ENCODE measurements at places on chromosomes 5 and 9.

GRCh38 chr9:96232539-96233241 lies 69.3 kb downstream of the HSD17B3 start:
- peak; percentile 60 for DNase-seq

GRCh38 chr5:133240425-133241091 lies 188.7 kb downstream of the HSPA4 start:
- no peak for DNase-seq

DNA sequence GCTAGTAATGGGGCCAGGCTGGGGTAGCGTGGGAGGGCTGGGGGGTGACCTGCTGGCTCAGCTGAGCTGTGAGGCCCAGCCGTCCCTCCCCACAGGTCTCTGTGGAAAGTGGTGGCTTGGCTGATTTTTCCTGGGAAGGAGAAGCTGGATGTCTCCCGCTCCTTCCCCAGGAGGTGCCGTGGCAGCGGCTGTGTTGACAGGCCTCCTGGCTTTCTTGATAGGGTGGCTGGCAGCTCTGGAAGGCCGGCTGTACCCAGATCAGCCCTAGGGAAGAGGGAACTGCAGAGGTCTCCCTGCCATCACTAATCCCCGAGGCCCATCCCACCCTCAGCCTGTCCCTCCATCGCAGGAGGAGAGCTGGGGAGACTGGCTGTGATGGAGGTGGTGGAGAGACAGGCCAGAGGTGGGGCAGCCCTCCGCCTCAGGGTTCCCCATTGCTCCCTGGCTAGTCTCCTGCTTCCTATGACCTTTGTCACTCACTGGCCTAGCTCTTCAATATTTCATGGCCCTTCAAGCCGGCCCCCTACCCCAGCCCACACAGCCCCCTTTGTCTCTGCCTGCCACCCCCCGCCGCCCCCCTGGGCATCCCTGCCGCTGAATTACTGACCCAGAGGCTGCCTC lies 6.8 kb downstream of the CXXC5 start:
- peak; percentile 61 for DNase-seq

DNA sequence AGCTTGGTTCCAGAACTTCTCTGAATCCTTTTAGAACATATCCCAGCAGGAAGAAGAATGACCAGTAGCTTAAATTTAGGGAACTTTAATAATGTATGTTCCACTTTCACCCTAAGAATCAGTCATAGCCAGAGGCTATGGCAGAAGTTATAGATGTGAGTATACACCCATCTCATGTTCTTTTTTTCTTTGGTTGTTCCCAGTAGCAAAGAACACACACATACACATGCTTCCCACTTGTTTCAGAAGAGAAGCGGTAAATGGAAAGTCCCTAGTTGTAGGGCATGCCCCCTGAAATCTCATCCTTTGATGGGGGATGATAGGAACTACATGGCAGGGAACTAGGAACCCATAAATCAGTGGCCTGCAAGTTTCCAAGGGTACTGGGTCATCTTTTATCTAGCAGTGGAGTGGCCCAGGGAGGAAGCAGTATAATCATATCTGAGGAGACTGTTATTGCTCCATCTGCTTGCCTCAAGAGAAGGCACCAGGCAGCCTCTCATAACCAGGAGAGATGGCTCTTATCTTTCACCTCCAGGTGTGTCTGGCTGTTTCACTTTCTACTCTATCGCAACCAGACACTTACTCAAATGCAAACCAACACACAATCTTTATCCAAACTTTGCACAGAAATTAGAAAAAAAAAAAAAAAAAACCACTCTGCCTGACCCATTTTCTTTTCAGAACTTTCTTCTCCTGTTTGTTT lies 109.5 kb downstream of the SNCAIP start:
- no peak for DNase-seq

GRCh38 chr5:155885199-155885598 lies 441.8 kb upstream of the SGCD start:
- no peak for DNase-seq

GRCh38 chr5:33650911-33651310 lies 210.1 kb downstream of the TARS1 start:
- no peak for DNase-seq

DNA sequence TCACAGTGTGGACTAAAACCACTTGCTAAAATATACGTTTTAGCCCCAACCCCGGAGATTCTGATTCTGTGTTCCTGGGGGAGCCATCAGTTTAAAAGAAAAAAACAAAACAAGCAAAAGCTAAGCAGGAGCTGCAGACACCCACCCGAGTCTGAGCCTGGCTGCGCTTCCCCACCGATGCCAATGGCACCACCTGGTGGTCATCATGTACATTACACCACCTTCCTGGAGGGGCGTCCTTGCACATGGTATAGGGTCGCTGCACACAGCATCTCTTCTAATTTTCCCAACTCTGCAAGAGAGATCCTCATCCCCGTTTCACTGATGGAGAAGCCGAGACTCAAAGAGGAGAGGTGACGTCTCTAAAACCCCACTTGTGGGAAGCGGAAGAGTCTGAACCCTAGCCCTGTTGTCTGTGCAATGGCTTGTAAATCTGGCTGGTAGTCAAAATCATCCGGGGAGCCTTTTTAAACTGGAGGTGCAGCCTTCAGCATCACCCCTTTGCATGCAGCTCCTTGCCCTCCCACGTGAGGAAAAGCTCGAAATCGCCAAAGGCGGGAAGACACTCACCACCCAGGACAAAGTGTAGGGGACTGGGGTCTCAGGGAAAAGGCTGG lies 23.1 kb upstream of the CNOT6 start:
- DNase-seq: peak; percentile 78

GRCh38 chr5:94746731-94747124 lies 128.3 kb downstream of the SLF1 start:
- DNase-seq: no peak

- peak; percentile 80 for DNase-seq
Observed at GRCh38 chr5:129460936-129461710, 1.0 kb downstream of the ADAMTS19 start.

DNA sequence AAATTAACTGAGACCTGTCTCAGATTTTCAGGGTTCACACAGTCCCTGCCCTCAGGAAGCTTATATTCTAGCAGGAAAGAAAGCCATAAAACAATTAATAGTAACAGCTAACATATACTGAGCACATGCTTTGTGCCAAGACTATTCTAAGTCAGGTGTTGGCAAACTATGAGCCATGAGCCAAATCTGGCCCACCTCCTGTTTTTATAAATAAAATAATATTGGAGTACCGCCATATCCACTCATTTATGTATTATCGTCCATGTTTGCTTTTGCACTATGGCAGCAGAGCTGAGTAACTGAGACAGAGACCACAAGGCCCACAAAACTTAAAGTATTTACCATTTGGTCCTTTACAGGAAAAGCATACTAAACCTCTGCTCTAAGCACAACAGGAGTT lies 83.3 kb upstream of the TRIO start:
- DNase-seq: no peak

Measured in neural progenitor cell (in vitro differentiated cells).